Activated CD4-positive, alpha-beta T cell treated with anti-CD3 and anti-CD28 coated beads for 36 hours (primary cell): ENCODE measurements at places on chromosomes 5 and 9. TPM values are rescaled to one million over a fixed set of nuclear protein-coding genes. Genes with fewer than 3 reads are reported as not detected.

DNA sequence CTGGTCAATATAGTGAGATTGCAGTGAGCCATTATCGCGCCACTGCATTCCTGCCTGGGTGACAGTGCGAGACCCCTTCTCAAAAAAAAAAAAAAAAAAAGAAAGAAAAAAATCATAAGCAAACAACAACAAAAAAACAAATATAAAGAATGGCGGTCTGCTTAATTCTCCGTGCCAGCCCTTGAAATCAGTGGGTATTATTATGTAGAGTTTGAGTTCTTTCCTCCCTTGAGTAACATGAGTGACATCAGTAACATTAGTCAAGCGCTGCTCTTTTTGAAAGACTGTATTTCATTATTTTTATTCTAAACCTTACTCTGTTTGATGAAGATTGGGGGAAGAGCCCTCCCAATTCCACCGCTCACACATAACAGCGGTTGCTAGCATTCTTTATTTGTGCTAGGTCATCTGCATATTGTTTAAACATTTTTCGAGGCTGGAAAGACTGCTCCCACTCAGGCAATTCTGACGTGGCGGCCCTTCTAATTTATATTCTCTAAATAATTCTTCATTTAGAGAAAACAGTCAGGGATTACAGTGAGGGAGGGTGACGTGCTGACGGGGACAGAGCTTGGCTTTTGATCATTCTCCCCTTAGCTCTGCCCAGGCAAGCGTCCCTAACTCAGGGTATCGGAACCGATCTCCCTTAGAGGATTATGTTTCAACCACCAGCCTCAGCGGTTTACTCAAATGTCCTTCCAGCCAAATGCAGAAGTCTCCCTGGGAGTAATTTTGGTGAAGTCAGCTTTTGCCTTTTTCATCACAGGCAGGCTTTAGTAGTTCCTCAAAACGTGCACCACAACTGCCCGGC, 860 bp upstream of the MARCHF6 start:
- DNase-seq: peak; percentile 63

- no peak for DNase-seq
Measured at GRCh38 chr9:70165006-70165602, 93.7 kb upstream of the SMC5 start.

DNA sequence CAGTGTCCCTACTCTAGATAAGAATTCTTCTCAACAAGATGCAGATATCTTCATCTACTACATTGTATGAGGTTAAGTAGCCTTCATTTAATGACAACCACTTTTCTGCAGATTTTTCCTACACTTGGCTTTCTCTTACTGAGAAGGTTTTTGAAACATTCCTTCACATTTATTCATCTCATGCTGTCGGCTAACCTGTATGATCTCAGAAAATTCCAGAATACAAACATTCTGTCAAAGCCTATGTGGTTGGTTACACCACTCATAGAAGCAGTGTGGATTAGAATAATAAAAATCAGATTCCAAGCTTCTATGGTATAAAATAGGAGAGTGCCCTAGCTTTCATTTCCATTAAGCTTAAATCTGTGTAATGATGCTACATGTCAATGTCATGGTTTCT, 39.4 kb upstream of the ERCC6L2 start:
- DNase-seq: no peak

Gene ELAVL2
- not detected for total RNA-seq

Gene GPR151
- total RNA-seq: not detected

Gene GRM6
- total RNA-seq: not detected

DNA sequence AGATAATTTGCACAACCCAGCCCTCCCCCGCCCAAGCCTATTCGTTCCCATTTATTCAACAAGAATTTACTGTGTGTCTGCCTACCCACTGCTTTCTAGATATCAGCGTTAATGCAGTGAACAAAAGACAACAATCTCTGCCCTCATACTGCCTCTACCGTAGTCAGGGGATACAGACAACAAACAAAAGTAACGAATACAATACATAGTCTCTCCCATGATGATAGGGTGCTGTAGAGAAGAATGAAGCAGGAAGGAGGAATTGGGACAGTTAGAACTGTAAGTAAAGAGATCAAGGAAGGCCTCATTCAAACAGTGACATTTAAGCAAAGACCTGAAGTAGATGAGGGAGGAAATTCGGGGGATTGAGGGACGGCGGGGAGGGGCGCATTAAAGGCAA, 1.7 kb downstream of the GFM2 start:
- no peak for DNase-seq

Gene PCDHB4
- total RNA-seq: not detected

GRCh38 chr5:123965626-123966025, 453.6 kb downstream of the CSNK1G3 start:
- no peak for DNase-seq

DNA sequence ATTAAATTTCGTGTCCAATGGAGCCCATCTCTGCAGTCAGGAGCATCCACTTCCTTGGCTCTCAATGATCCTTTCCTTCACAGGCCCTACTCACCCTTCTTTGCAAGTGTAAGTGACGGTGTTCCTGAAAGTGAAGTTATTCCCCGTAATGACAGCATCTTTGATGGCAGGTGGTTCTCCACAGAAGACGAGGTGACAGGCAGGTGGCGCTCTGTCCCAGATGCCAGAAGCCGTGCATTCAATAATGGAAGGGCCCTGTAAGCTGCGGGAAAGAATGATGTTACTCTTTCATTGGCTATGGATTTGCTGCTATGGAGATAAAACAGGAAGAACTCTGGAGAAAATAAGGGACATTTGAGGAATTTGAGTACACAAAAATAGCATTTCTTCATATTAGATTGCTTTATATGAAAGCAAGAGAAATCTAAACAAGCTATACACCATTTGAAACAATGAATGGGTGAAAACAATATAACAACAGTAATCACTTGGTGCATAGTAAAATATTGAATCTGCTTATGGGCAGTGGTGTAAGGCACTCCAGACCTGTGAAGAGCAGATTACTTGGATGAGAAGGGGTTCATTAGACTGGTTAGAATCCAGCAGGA, 89.9 kb upstream of the TXNDC8 start:
- DNase-seq: peak; percentile 71

- DNase-seq: no peak
Measured at GRCh38 chr5:90718387-90718786, 159.8 kb downstream of the ADGRV1 start.

Gene PTPRD
- not detected for total RNA-seq

Gene SVEP1
- total RNA-seq: not detected

GRCh38 chr5:142520885-142521284, 165.0 kb downstream of the FGF1 start:
- DNase-seq: no peak

DNA sequence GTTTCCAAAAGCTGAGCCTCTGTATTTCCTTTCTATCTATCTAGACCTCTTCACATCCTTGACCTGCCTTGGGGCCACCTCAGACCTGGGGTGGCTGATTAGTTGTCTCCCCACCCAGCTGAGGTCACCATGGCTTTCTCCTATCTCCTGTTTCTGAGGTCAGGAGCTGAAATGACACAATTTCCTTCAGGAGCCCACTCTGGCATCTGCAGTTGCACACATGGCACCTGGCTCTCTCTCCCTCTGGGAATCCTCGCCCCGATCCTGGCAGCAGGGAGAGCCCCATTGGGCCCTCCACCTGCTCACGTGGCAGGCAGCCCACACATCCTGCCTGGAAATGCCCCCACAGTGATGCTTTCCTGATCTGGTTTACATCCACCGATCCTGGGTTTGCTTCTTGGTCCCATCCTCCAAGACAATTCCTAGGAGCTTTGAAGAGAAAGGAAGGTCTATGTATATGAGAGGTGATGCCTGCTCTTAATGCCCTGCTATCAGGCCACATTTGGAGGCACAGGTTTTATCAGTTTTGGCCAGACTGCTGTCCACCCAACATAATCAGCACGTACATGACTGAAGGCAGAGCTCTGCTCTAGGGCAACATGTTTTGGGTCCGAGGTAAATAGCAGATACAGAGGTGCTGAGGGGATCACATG, 53.7 kb downstream of the MARCHF3 start:
- DNase-seq: no peak

GRCh38 chr9:134717056-134717455, 75.5 kb downstream of the COL5A1 start:
- DNase-seq: no peak

GRCh38 chr5:151522226-151522625, 68.9 kb downstream of the FAT2 start:
- DNase-seq: no peak

GRCh38 chr5:35657877-35658276, 40.2 kb downstream of the SPEF2 start:
- DNase-seq: no peak

Gene FKTN
- 12.1 TPM for total RNA-seq

DNA sequence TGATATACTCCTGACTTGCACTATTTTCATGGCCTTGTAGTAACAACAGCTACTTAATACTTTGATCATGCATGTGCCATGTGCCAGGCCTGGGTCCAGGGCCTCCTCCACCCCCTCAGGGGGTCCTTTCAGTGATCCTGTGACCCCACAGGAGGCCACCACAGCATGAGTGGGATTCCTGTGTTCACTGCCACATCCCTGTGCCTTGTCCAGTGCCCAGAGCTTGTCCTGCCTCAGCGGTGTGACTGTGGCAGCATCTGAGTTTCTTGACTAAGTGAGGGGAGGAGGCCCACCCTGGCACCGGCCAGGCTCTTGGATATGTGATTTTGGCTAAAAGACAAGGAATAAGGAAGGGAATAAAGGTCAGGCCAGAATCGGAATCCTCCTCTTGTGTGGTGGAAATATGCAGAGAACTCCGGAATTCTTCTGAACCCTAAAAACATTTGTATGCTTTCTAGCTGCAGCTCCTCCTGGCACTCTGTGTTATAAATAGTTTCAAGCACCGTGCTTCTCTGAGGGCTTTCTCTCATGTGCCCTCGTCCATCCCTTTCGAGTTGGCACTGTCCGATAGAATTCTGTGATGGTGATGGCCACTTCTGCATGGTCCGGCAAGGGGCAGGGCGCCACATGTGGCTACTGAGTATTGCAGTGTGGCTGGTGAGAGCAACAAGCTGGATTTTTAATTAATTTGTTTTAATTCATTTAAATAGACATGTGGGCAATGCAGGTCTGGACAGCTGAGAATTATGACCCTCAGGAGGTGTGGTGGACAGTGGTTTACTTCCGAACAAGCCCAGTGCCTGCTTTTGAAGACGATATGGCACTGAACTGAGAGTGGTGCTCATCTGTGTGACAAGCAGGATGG, 31.8 kb downstream of the TENT4A start:
- no peak for DNase-seq

- peak; percentile 62 for DNase-seq
Measured at GRCh38 chr9:121992571-121993212, 100.4 kb downstream of the TTLL11 start.

- no peak for DNase-seq
Measured at GRCh38 chr5:148626986-148627385, 27.3 kb downstream of the HTR4 start.

DNA sequence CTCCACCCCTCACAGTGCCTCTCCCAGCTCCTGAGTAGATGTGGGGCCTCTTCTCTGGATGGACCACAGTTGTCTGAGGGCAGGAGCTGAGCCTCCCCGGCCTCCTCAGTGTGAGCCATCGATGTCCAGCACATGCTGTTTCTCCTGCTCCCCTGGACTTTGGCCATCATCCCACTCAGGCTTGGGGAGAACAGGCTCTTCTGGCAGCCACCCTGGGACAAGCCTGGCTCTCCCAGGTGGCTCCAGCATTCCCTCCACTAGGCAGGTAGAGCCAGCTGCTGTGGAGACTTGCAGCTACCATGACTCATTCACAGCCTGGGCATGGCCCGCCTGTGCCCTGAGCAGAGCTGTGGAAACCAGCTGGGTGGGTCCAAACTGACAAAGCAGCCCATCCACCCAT, 77.0 kb downstream of the CSNK1A1 start:
- DNase-seq: no peak

GRCh38 chr9:81665322-81665871, 23.9 kb downstream of the TLE1 start:
- no peak for DNase-seq

Gene CCNI2
- total RNA-seq: 4.3 TPM

DNA sequence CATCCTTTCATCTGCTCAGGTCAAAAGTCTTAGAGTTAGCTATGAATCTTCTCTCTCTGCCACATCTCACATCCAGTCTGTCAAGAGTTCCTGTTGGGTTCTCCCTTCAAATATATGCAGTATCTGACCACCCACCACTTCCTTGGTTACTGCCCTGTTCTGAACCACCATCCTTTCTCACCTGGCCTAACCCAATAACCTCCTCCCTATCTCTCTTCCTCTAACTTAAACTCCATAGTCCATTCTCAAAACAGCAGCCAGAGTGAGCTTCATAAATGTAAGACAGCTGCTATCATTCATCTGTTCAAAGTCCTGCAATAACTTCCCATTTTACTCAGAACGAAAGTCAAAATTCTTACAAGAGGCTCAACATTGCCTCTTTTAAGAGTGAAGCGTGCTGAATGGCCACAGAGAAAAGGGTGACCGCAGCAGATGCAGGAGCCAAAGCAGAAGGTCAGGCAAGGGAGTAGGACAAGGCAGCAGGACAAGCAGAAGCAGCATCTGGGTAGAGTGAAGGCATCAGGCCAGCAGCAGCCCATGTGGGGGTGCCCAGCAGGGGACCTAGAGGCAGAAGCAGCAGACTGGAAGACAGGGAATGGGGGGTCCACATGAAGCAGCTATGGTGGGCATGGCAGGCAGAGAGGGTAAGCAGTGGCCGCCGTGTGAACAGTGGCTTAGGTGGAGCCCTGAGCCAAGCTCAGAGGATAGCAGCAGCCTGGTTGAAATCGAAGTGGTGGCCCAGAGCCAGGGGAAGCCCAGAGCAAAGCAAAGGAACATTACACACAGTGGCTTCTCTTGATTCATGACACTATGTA, 39.3 kb upstream of the CDC42SE2 start:
- DNase-seq: peak; percentile 17

Gene CORO2A
- 9.7 TPM for total RNA-seq

- no peak for DNase-seq
Measured at GRCh38 chr9:8251566-8251965, 452.0 kb upstream of the DMAC1 start.

DNA sequence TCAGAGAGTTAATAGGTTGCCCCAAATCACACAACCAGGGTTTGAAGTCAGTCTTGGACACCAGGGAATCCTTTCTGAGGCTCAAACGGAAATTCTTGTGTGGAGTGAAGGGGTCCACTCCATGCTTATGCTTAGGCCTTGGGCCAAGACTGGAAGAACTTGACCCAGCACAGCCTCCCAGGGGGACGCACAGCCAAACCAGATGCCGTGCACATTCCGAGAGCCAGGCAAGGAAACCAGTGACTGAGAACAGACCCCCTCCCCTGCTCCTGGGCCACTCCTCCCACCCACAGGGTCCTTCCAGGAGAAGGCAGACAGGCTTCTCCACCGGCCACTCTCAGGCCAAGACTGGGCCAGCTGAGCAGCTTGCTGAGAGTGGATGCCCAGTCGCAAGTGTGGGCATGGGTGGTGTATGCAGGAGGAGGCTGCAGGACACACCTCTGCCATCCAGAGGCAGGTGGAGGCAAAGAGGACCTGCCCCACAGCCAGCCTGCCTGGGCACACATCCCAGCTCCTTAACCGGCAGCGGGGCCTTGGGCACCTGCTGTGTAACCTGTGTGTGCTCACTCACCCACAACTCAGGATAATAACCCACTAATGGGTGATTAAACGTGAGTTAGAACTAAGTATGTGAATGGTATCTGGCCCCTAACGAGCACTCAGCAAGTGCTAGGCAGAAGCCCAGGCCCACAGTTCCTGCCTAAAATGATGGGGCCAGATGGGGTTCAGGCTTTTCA, 38.0 kb downstream of the NIPAL4 start:
- DNase-seq: no peak
